ENCODE measurements at places on chromosomes 3 and 15. TPM values are rescaled to one million over a fixed set of nuclear protein-coding genes. Genes with fewer than 3 reads are reported as not detected.

Gene HRG
- not detected for total RNA-seq

Gene ACOX2
- total RNA-seq, result 9.1 TPM

Gene IMP3
- total RNA-seq, result 139 TPM

- no peak for DNase-seq
Observed at GRCh38 chr3:124636863-124637296, 93.4 kb upstream of the UMPS start.

- no peak for DNase-seq
Observed at GRCh38 chr3:139836698-139837464, 98.1 kb upstream of the CLSTN2 start.

- no peak for DNase-seq
Observed at GRCh38 chr3:48287034-48287433, 46.1 kb downstream of the ZNF589 start.

Gene BCHE
- 4.8 TPM for total RNA-seq

GRCh38 chr3:66267906-66268305 lies 47.1 kb downstream of the SLC25A26 start:
- DNase-seq, result no peak

DNA sequence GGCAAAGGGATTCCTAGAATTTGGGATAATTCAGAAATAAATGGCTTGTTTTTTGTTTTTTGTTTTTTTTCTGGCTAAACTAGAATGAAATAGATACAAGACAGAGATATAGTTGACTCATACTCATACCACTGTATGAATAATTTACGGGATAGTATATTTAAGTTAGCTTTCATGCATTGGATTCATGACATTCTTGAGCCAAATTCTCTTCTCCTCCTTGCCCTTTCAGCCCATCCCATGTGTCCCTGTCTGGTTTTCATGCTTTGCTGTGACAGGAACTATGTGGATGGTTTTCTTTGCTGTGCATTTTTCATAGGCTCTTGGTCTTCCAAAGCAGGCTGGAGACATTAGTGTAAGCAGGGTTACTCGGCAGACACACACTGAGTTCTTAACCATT lies 66.6 kb upstream of the UMPS start:
- DNase-seq, result no peak

- DNase-seq, result peak; percentile 55
Observed at GRCh38 chr3:31067004-31067403, 172.5 kb upstream of the GADL1 start.

GRCh38 chr15:69988541-69989225 lies 109.0 kb downstream of the TLE3 start:
- DNase-seq, result no peak

Gene GOLGA8S
- not detected for total RNA-seq

DNA sequence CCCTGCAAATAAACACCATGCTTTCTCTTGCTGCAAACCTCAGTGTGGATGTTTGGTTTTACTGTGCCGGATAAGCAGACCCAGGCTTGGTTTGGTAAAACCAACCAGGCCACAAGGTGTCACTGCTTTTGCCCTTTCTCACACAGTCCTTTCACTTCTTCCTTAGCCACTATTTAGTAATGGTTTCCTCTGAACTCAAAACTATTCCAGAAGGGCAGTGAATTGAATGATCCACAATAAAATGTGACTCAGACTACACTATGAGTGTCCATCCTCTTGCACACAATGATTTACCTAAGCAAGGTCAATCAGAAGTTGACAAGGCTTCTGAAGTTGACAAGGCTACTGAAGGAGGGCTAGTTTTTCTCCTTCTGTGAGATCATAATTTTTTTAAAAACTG lies 552.4 kb upstream of the CCDC54 start:
- no peak for DNase-seq

- DNase-seq, result no peak
Observed at GRCh38 chr3:87361271-87361670, 84.9 kb upstream of the POU1F1 start.

GRCh38 chr15:100295939-100296565 lies 45.7 kb downstream of the ADAMTS17 start:
- no peak for DNase-seq

GRCh38 chr15:60212536-60212935 lies 185.2 kb downstream of the ANXA2 start:
- no peak for DNase-seq

- no peak for DNase-seq
Observed at GRCh38 chr3:8652324-8652987, 7.9 kb upstream of the SSUH2 start.

DNA sequence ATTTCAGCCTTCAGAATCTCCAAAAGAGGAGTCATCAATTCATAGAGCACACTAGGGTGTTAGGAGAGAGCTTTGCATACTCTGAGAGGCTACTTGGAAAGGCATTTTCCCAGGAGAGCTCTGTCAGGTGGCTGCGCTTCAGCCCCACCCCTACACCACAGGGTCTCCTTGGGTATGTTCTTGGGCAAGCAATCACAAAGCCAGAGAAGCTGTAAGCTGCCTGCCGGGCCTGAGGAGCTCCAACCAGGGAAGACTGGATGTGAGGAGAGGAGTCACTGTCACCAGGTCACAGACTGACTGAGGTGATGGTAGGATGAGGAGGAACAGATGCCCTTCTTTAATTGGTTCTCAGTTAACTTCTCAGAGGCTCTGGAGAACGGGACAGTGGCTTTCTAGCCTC lies 9.8 kb upstream of the RPSA start:
- DNase-seq, result no peak

DNA sequence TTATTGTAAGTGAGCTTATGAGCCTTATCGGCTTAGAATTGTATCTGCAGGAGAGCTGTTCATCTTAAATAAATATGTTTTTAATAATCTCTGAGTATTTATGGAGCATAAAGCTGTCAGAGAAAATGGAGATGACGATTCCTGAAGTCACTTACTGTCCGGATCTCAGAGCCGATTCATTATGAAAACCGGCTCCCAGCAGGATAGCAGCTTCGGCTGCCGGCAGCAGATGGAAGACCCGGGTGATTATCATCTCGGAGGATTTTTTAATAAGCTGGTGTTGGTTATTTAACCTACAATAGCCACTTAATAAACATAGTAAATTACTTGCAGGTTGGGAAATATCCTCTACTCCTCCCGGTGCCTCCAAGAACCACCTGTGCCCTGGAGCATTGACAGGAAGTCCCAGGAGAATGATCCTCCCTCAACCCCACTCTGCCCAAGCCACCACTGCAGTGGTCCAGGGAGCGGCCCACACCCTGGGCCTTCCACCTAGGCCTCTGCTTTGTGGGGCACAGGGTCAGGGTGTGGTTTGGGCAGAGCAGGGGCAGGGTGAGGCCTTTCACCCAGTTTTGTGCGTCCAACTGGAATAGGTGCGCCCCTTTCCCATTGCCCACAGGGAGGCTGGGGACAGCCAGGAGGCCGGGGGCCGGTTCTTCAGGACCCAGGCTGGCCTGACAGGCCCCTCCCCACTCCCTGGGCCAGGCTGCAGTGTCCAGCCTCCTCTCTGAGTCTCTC lies 42.2 kb upstream of the PRR23E start:
- DNase-seq, result peak; percentile 42

DNA sequence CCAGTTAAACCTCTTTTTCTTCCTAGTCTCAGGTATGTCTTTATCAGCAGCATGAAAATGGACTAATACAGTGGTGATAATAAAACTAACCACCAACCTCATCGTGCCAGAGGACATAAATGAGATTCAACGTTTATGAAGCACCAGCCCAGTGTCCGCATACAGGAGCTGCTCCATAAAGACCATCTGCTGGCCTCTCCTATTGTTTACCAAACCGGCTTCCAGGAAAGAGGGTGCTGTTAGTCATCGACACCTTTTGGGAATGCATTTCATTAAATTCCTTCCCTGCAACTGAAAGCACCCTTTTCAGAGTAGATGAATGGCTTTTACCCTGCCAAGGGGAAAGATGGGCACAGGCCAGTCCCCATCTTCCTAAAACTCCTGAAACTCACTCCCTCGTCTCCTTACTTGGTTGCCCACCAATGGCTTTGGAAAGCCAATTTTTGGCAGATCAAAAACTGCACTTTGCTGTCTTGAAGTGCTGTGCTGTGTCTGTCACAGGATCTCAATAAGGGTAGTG lies 122.1 kb downstream of the AQP9 start:
- DNase-seq, result no peak
